ENCODE measurements at places on chromosomes 1 and 21.

DNA sequence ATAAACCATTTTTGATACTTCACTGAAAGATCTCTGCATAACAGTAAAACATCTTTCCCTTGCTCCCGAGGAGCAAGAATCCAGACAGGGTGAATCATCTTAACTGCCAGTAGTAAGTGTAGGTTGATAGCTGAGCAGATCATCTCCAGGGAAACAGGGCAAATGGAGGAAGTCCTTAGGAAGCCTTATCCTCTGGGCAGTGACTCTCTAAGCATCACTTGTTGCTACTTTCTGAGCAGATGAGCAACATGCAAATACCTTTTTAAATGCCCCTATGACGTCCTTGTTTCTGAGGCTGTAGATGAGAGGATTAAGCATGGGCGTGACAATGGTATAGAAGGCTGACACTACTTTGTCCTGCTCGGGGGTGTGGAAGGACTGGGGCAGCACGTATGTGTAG, 8.9 kb downstream of the OR2T11 start:
- H3K36me3 ChIP-seq: no peaks in the 10 kb centered on the region
- H3K4me1 ChIP-seq: no peaks in the 10 kb centered on the region
- no peak overlapping the region for H3K27ac ChIP-seq
- no peak for DNase-seq
- no peaks in the 10 kb centered on the region for H3K27me3 ChIP-seq
- no peak overlapping the region for H3K4me3 ChIP-seq

GRCh38 chr1:175188936-175189335, 3.6 kb downstream of the KIAA0040 start:
- peak overlapping the region; percentile 21 for H3K27ac ChIP-seq
- DNase-seq: no peak
- no peaks in the 10 kb centered on the region for H3K27me3 ChIP-seq
- no peaks in the 10 kb centered on the region for H3K4me1 ChIP-seq
- no peaks in the 10 kb centered on the region for H3K36me3 ChIP-seq
- H3K4me3 ChIP-seq: no peak overlapping the region

DNA sequence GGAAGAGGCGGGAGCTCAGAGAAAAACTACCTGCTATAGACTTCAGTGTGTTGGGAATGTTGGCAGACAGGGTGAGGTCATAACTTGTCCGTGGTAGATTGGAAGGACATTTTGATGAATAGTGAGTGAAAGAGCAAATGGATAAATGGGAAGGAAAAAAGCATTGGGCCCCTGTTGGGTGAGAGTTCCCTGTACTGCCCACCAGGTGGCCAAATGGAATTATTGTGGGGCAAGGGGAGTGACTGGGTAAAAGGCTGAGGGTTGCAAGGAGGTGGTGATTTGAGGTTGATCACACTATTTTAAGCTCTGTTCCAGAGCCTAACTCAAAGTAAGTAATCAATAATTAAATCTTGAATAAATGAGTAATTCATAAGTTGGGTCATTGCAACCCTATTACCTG, 60.4 kb downstream of the MRPS6 start:
- no peaks in the 10 kb centered on the region for H3K36me3 ChIP-seq
- DNase-seq: no peak
- H3K27ac ChIP-seq: peak overlapping the region; percentile 89
- H3K4me1 ChIP-seq: peaks cover 55% of the 10 kb centered on the region
- H3K4me3 ChIP-seq: no peak overlapping the region

DNA sequence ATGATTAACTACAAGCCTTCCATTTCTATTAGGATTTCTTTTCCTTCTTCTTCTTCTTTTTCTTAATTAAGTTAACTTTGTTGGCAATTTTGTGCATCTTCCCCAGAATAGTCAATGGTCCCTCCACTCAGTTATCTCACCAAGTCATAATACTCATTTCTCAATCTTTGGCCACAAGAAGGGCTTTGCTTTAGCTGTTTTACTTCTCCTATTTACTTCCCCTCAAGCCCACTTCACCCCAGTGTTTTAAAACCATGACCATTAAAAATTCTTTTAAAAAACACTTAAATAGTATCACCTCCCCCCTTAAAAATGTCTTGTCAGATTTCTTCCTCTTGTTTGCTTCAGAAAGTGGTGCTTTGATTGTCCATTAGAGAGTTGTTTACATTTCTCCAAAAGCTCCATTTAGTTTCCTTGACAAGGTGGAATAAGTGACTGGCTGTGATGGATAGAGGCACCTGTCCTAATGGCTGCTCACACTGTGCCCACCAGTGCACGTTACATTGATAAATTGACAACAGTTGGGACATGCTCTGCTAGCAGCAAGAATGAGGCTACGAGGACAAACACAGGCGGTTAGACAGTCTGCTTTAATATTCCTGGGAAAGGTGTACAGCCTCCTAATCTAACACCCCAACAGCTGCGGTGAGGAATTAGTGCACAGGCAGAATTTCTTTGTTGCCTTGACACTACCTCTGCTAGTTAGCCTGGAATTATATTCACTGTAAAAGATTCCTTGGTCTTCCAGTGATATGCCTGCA, 354.7 kb downstream of the LMO4 start:
- peak overlapping the region; percentile 52 for H3K4me3 ChIP-seq
- H3K36me3 ChIP-seq: no peaks in the 10 kb centered on the region
- H3K27me3 ChIP-seq: no peaks in the 10 kb centered on the region
- no peaks in the 10 kb centered on the region for H3K4me1 ChIP-seq
- DNase-seq: no peak

GRCh38 chr1:212565079-212565478, 43.5 kb upstream of the ATF3 start:
- H3K36me3 ChIP-seq: no peaks in the 10 kb centered on the region
- DNase-seq: no peak
- no peak overlapping the region for H3K27ac ChIP-seq
- H3K27me3 ChIP-seq: no peaks in the 10 kb centered on the region
- no peak overlapping the region for H3K4me3 ChIP-seq

All from sigmoid colon (tissue), 7 donors.